ENCODE measurements at places on chromosomes 7 and 10. TPM values are rescaled to one million over a fixed set of nuclear protein-coding genes. Genes with fewer than 3 reads are reported as not detected.

Gene FXYD4
- not detected for total RNA-seq

Gene PDE1C
- not detected for total RNA-seq

Gene MKI67
- 49.8 TPM for total RNA-seq

Gene SFMBT2
- total RNA-seq: 0.03 TPM

Gene ASCC1
- 12.1 TPM for total RNA-seq

Gene DENND2A
- total RNA-seq: not detected

Gene CARD11
- total RNA-seq: not detected

Gene SPDYE11
- total RNA-seq: not detected

DNA sequence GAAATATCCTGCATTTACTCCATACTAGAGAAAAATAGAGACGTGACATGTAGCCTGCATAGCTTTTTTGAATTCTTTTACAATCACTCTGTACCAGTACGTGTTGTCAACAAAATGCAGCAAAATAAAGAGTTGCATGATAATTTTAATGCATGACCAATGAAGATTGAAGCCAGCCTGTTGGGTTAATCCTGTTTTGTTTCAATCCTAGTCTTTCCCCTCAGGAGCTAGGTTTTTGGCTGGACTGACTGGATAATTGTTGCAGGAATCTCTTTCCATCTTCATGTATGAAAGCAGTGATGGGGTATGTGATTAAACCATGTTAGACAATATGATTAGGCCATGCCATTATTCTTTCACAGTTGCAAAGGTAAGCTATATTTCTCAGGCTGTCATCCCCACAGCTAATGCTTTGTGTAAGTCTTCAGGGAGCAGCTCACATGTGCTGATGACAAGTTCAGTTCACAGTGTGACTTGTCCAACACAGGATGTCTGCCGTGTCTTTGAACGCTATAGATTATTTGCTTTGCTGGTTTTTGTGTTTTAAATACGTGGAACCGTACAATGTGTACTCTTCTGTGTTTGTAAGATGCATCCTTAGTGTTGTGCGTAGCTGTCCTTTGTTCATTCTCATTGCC lies 24.4 kb downstream of the PAPSS2 start:
- no peak for DNase-seq

DNA sequence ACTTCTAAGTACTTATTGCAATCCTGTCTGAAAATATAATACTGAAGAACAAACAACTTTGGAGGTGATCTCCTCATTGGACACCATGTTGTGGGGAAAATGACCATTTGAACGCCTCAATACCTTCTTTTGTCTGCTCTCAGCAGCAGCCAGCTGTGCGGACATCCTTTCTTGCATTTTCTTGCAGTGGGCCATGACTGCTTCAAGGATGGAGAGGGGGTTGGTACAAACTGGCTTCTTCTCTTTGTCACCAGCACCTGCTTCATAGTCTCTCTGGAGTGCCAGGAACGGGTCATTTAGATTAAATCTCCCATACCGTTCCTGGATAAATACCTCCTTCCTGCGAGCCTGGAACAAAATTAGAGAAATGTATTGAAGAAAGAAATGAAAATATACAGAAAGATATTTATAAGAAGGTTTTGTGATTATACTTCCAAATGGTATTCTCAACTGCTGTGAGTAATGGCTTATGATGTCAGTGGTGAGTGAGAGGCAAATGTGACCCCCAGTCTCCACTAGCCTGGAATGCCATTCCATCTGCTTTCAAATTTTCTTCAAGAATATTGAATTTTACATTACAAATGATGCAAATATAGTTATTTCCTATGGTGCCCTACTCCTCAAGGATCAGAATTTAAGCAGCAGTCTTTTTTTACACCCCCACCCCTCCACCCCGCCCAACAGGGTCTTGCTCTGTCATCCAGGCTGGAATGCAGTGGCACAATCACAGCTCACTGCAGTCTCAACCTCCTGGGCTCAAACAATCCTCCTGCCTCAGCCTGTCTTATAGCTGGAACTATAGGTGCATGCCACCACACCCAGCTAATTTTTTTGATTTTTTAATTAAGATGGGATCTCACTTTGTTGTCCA lies 62.4 kb downstream of the CTTNBP2 start:
- no peak for DNase-seq

DNA sequence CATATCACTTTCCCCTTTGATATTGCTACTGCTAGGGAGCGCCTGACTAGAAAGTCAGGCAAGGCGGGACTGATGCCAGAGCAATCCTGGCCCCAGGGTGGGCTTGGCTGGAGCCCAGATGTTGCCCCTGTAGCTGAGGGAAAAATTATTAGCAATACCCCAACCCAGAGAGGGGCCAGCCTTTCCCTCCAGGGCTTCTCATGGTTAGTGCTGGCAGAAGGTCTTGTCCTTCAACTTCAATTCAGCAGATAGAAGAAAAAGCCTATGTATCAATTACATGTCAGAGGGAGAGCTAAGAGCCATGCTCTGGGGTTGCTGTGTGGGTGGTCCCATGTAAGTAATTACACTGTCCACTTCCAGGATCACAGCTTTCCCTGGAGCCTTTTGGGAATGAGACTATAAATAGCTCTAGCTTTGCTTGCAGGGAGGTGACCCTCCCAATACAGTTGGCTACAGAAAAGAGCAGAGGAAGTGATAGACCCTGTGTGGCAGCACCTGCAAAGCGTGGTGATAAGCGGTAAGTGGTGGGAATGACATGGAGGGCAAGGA lies 579.1 kb downstream of the CCSER2 start:
- DNase-seq: no peak

DNA sequence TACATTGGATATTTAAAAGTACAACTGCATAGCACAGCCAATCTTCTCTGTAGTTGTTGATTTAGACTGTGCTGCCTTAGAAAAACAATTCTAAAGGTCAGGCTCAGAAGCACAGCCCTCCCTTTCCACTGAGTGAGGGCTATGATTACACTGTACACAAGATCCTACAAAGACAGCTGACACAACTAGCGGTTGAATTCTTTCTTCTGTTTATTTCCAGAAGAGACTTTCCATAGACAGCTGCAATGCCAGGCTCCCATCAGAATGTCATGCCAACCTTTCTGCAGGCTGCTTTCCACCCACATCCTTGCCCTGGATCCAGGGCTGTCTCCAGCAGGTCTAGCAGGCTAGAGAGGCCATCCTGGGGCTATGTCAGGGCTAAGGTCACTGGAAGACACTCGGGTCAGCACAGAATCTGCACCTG lies 39.3 kb downstream of the FAM13C start:
- DNase-seq: no peak

GRCh38 chr7:81956520-81956919 lies 186.7 kb upstream of the HGF start:
- DNase-seq: peak; percentile 70

- peak; percentile 65 for DNase-seq
Observed at GRCh38 chr10:130138479-130138866, 2.3 kb downstream of the GLRX3 start.

DNA sequence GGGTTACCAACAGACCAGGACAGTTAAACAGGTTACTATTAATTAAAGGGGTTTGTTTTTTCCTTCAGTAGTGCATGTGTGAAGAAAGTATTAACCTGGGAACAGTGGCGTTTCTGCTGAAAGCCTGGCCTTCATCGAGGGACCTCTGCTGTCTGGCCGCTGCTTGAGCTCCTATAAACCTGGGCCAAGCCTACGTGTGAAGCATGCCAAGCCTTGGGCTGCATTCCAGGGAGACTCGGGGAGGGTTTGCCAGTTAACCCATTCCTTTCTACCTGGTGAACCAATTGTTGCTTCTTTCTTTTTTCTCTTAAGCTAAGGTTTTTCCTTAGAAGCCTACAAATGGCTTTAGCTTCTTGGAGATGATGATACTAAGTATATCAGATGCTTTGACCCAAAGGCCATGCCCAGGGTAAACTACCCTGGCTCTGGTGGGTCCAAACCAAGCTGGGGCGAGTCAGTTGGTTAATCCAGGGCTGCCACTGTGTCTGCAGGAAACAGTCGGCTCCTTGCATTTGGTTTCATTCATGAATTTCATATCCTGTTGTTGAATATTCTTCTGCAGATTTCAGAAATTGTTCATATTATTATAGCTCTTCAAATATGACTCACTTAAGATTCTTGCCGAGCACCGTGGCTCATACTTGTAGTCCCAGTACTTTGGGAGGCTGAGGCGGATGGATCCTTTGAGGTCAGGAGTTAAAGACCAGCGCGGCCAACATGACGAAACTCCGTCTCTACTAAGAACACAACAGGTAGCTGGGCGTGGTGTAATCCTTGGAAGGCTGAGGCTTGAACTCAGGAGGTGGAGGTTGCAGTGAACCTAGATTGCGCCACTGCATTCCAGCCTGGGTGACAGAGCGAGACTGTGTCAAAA lies 23.8 kb downstream of the PFKP start:
- peak; percentile 90 for DNase-seq

- no peak for DNase-seq
Observed at GRCh38 chr7:18515067-18515466, 19.5 kb downstream of the HDAC9 start.

GRCh38 chr7:111846898-111847297 lies 284.6 kb upstream of the IMMP2L start:
- DNase-seq: no peak

DNA sequence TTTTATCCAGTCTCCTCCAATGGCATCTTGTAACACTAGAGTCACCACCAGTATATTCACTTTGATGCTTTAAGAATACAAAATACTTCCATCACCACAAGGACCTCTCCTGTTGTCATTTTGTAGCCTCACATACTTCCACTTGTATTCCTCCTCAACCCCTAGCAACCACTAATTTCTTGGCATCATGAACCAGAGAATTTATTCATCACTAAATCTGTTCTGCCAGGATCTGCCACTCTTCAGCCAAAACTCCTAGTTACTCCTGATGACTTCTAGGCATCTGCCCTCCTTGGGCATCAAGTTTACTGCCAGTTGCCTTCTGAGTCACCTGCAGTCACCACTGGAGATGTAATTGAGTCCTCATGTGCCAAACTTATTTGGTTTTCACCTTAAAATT lies 906.8 kb downstream of the CNTNAP2 start:
- no peak for DNase-seq

GRCh38 chr7:27868131-27868550 lies 128.2 kb downstream of the TAX1BP1 start:
- no peak for DNase-seq

GRCh38 chr10:44671319-44671718 lies 239.8 kb upstream of the TMEM72 start:
- no peak for DNase-seq

DNA sequence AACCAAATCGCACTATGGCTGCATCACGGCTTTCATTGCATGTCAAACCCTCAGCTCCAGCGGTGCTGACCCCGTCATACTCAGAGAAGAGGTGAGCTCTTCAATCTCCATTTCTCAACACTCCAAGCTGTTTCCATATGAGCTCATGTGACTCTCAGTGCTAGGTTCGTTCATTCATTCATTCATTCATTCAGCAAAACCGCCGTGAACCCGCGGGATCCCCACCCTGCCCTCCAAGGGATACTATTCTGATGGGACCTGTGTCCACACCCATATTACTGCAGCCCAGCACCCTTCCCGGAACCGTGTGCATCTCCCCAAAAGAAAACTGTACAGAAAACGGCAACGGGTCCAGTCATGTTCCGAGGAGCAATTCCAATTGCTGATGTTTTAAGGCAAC lies 184.7 kb downstream of the DIP2C start:
- DNase-seq: no peak

DNA sequence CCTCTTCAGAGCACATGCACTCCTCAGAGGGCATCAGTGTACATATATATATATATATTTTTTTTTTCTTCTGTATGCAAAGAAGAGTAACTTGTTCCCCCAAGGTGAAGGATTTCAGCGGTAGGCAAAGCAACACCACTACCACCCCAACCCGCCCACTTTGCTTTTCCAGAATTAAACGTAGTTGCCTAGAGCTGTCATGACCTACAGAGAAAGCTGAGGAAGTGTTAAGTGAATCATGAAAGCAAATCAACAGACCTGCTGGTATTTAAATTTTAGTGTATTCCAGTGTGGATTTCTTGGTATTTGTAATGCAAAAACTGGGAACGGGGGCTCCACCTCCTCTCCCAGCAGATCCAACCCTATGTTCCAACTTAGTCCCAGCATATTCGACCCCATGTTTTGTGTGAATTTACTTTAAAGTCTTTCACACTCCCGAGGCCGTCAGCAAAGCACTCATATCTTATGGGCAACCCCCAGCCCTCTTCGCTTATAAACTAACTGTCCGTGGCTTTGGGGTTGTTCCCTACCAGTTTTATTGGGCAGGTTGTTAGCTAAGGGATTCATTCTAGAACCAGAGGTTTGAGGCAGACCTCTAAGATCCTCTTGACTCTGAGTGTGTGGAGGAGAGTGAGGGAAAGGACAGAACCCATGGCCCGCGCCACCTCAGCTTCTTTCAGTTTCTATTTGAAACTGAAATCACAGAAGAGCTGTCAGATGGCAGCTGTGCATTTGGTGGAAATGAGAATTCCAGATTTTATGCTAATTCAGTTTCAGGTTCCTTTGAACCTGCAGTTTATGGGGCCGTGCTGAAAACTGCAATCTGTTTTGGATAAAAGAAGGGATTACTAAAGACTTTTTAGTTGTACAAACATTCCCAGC lies 450.2 kb upstream of the GALNT17 start:
- DNase-seq: no peak

- DNase-seq: peak; percentile 86
Observed at GRCh38 chr10:73886085-73886529, 11.8 kb upstream of the CAMK2G start.

DNA sequence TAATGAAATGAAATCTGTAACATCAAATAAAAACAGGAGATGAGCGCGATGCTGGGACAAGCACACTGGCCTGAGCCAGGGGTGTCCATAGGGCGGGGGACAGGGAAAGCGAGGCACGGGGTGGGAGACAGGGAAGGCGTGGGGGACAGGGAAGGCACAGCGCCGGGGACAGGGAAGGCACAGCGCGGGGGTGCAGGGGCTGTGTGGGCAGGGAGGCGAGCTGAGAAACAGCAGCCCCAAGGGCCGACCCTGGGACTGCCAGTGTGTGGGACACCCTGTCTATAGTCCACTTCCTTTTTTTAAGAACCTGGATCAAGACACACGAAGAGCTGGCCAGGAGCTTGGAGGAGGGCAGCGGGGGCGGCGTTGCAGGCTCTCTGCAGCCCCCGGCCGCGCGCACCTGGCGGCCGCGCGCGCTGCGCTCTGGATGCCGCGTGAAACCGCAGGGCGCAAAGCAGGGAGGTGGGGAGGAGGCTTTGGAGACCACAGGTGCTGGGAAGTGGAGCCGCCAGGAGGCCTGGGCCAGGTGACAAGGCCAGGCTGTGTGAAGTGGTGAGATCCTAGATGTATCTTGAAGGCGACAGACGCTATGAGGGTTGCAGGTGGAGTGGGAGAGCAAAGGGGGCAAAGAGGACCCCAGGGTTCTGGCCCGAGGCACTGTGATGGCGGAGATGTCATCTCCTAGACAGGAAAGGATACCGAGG lies 157.7 kb downstream of the COBL start:
- no peak for DNase-seq

DNA sequence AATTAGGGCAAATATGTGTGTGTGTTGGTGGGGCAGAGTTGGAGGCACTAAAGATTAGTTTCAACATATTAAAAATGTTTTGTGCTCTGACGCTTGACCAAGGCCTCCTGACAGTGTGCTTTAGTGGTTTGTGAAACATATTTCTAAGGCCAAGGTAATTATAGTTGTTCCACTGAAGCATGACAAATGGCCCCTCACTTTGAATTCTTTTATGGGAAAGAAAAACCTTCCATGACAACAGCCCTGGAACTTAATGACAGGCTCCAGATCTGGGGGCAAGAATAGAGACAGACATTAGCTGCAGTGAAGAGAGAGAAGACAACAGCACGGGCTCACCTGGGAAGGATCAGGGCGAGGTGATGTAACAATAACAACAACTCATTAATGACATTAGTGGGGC lies 155.8 kb downstream of the CHN2 start:
- no peak for DNase-seq

Measured in HT-29 (cell line).